ENCODE measurements at places on chromosomes 7 and 10.

DNA sequence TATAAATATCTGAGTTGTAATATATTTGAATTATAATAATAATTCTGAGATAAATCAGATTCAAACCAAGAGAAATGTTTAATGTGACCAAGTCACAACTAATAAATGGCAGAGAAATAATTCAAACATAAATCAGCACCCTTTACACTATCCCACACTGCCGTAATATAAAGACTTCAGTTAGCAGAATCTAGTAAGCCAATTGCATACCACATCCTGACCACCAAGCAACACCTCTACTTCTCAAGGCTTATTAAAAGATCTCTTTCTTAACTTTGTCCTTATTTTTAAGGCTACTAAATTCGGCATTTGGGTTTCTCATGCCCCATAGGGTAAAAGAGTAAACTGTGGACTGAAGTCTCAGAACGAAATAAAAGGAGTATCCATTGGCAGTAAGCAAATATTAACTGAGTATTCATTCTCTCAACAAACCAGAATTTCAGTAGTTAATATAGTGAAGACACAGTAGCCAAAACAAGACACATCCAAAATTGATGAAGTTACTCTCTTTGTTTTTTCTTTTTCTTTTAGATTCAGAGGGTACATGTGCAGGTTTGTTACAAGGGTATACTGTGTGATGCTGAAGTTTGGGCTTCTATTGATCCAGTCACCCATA, 14.8 kb downstream of the ACBD5 start:
- peaks cover 8% of the 10 kb centered on the region for H3K4me1 ChIP-seq
- H3K36me3 ChIP-seq = peaks cover 24% of the 10 kb centered on the region
- no peak overlapping the region for H3K4me3 ChIP-seq
- no peaks in the 10 kb centered on the region for H3K27me3 ChIP-seq

- H3K4me3 ChIP-seq = no peak overlapping the region
- peaks cover 30% of the 10 kb centered on the region for H3K4me1 ChIP-seq
- H3K27me3 ChIP-seq = peaks cover 22% of the 10 kb centered on the region
- no peaks in the 10 kb centered on the region for H3K36me3 ChIP-seq
Measured at GRCh38 chr7:107878636-107879035, 12.3 kb upstream of the DLD start.

GRCh38 chr7:2691011-2691707, 3.2 kb downstream of the AMZ1 start:
- H3K4me1 ChIP-seq = peaks cover 10% of the 10 kb centered on the region
- no peak overlapping the region for H3K4me3 ChIP-seq
- no peak overlapping the region for H3K27ac ChIP-seq
- no peak for DNase-seq
- no peaks in the 10 kb centered on the region for H3K36me3 ChIP-seq

GRCh38 chr10:129662426-129662825, 195.4 kb downstream of the MGMT start:
- no peak for DNase-seq
- no peak overlapping the region for H3K4me3 ChIP-seq
- no peaks in the 10 kb centered on the region for H3K27me3 ChIP-seq
- H3K36me3 ChIP-seq = no peaks in the 10 kb centered on the region
- no peaks in the 10 kb centered on the region for H3K4me1 ChIP-seq

- H3K27ac ChIP-seq = no peak overlapping the region
- H3K4me1 ChIP-seq = peaks cover 10% of the 10 kb centered on the region
- no peak for DNase-seq
- H3K27me3 ChIP-seq = no peaks in the 10 kb centered on the region
- H3K4me3 ChIP-seq = no peak overlapping the region
- H3K36me3 ChIP-seq = peaks cover 21% of the 10 kb centered on the region
Measured at GRCh38 chr7:44755698-44756627, 7.3 kb downstream of the ZMIZ2 start.

DNA sequence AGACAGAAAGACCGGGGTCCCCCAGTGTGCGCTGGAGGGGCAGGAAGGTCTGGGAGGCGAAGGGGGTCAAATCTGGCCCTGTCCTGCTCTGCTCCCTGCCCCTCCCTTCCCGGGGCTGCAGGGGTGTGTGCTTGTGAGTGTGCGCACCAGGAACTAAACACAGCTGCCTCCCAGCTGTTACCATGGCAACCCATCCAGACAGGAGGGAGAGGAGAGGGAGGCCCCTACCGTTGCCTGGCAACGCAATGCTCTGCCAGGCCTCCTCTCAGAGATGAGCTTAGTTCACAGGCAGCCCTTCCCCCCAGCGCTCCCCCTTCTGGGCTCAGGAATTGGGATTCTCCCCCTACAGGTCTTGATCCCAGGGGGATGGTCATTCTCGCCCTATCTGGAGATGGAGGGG, 6.1 kb downstream of the NYAP1 start:
- H3K4me1 ChIP-seq = peaks cover 11% of the 10 kb centered on the region
- H3K4me3 ChIP-seq = no peak overlapping the region
- DNase-seq = peak; percentile 33
- H3K27me3 ChIP-seq = peaks cover 16% of the 10 kb centered on the region

- H3K4me3 ChIP-seq = no peak overlapping the region
- H3K4me1 ChIP-seq = no peaks in the 10 kb centered on the region
- no peak for DNase-seq
- H3K36me3 ChIP-seq = no peaks in the 10 kb centered on the region
- no peak overlapping the region for H3K27ac ChIP-seq
Measured at GRCh38 chr10:4719036-4719435, 107.0 kb upstream of the AKR1E2 start.

DNA sequence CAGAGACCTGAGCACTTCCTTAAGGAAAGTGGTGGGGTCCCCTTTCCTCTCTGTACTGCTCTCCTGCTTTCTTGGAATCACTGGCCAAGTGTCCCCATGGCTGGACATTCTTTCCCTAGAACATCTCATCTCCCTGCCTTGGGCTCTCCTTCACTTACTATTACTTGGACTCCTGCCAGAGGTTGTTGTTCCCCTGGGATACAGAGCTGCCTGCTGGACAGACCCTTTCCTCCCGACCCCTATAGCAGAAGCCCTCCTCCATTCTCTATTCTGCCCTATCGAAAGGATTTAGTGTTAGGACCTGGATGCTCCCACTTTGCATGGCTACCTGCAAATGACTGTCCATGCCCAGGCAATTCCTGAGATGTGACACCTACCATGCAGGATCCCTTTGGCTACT, 164.3 kb upstream of the PODXL start:
- no peak overlapping the region for H3K27ac ChIP-seq
- no peak overlapping the region for H3K4me3 ChIP-seq

GRCh38 chr7:118745927-118746326, 521.4 kb downstream of the ANKRD7 start:
- H3K27me3 ChIP-seq = no peaks in the 10 kb centered on the region
- no peak overlapping the region for H3K4me3 ChIP-seq
- DNase-seq = no peak
- H3K27ac ChIP-seq = no peak overlapping the region
- no peaks in the 10 kb centered on the region for H3K36me3 ChIP-seq
- H3K4me1 ChIP-seq = no peaks in the 10 kb centered on the region

DNA sequence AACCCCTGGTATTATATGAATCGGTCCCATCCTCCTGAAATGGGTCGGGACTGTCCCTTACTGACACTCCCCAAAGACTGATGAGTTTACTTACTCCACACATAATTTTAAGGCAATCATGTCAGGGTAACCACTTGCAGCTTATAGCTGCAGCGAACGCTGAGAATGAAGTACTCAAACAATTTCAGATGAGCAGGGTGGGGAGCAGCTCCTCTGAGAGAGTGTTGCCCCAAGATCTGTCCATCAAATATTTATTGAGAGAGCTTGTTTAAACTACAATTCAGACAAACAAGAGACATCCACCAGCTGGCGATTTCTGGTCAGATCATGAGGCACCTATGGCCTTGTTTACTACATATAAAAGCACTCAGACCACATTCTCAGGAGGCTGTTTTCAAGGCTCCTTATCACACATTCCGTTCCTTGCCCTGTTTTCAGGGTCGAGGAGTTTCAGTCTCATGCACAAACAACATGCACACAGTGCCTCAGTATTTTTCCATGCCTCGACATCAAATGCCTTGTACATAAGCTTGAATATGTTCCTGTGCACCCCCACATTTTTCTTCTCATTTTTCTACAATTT, 80.1 kb downstream of the THSD7A start:
- no peak for DNase-seq
- no peak overlapping the region for H3K27ac ChIP-seq
- H3K27me3 ChIP-seq = no peaks in the 10 kb centered on the region
- no peak overlapping the region for H3K4me3 ChIP-seq
- no peaks in the 10 kb centered on the region for H3K4me1 ChIP-seq

DNA sequence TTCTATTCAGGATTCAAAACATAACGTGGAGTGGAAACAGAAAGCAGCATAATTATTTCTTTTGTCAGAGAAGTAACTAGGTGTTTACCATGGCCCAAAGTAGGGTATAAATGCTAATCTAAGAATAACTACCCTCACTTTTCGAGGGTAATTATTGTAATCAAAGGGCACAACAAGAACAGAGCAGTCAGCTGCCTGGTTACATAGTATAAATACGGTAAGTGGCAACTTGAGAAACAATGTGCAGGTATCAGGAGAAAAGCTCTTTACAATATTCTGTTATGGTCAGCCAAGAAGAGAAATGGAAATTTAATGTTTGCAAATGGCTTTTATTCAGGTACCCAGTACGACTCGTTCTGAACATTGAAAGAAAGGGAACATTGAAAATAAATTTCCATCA, 242.0 kb upstream of the NPY start:
- DNase-seq = no peak
- no peak overlapping the region for H3K27ac ChIP-seq
- H3K27me3 ChIP-seq = peaks cover 4% of the 10 kb centered on the region
- no peaks in the 10 kb centered on the region for H3K4me1 ChIP-seq

- DNase-seq = no peak
- peaks cover 31% of the 10 kb centered on the region for H3K4me1 ChIP-seq
Measured at GRCh38 chr7:43612128-43612527, 29.2 kb downstream of the STK17A start.

GRCh38 chr10:29658984-29659965, 24.5 kb upstream of the SVIL start:
- DNase-seq = peak; percentile 64
- peaks cover 30% of the 10 kb centered on the region for H3K36me3 ChIP-seq
- peaks cover 19% of the 10 kb centered on the region for H3K4me1 ChIP-seq

- H3K4me3 ChIP-seq = no peak overlapping the region
- no peak overlapping the region for H3K27ac ChIP-seq
- H3K27me3 ChIP-seq = no peaks in the 10 kb centered on the region
- no peak for DNase-seq
- H3K36me3 ChIP-seq = no peaks in the 10 kb centered on the region
- H3K4me1 ChIP-seq = peaks cover 19% of the 10 kb centered on the region
Measured at GRCh38 chr7:121406461-121406860, 10.4 kb upstream of the FAM3C start.

DNA sequence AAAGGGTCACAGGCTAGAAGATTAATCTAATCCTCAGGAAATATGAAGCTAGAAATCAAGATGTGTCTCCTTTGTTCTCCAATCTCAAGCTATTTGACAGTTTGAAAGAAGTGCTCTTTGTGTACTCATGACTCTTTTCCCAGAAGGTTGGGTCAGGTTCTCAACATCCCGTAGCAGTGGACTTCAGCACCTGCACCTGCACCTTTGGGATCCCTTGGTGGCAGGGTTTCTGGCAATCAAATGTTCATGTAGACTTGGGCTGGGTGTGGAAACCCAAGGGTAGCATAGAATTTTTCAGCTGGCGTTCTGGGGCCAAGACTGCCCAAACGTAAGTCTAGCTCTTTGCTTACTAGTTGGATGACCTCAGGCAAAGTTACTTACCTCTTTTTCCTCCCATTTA, 134.4 kb downstream of the ADRA2A start:
- H3K27me3 ChIP-seq = peaks cover 5% of the 10 kb centered on the region
- no peak for DNase-seq
- H3K4me3 ChIP-seq = no peak overlapping the region
- no peak overlapping the region for H3K27ac ChIP-seq

GRCh38 chr10:72242675-72243074, 26.6 kb upstream of the ASCC1 start:
- H3K27ac ChIP-seq = peak overlapping the region; percentile 60
- H3K36me3 ChIP-seq = peaks cover 8% of the 10 kb centered on the region
- no peak for DNase-seq
- H3K4me3 ChIP-seq = no peak overlapping the region
- H3K4me1 ChIP-seq = peaks cover 42% of the 10 kb centered on the region

DNA sequence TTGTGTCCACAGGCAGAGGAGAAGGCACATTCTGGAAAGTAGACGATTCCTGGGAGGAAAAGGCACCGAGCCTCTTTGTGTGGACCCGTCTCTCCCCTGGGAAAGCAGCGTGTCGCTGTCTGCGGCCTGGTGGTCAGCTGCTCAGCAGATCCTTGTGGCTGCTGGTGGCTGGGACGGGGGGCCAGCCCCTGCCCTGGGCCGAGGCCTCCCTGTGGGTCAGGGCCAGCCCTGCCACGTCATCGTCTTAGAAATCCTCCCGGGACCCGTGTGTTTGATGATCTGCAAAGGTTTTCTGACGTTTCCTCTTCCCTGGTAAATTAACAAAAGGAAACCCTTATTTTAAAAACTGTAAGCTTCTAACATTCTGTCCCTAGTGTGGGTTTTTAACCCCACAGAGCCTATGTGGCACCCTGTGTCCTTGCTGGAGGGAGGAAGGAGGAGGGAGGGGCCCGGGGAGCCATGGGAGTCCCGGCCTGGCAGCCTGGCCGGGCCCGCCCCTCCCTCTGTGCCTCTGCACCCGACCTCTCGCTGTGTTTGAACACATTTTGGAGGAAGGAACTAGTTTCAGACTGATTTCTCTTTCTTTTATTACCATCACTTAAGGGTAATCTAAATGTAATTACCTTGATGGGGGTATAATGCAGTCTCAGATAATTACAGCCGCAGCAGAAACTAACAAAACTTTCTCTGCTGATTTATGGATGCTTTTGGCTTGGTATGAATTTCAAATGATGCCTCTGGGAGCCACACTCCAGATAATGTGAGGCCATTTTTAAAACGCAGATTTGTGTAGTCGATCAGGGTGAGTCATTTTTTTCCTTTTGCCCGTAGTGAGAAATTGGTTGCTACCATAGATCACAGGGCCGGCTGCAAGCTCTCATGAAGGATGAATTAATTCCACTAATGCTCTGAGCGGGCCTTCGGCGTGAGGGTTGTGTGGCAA, 85.5 kb downstream of the NKX6-2 start:
- H3K4me3 ChIP-seq = no peak overlapping the region
- H3K27me3 ChIP-seq = no peaks in the 10 kb centered on the region
- peaks cover 14% of the 10 kb centered on the region for H3K36me3 ChIP-seq
- no peaks in the 10 kb centered on the region for H3K4me1 ChIP-seq

DNA sequence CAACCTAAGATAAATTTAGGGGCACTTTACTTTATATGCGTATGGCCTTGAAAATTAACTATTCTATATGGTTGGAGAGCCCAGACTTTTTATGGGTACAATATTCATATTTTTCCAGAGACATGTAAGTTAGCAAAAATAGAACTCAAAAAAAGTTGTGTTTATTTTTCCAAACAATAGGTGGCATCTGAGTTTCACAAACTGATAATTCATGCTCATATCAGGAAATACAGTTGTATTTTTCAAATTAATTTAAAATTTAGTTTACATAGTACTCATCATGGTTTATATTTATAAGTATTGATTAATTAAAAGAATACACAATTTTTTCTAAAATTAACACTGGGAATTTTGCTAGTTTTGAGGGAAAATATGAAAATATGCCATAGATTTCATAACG, 34.6 kb downstream of the ANKRD7 start:
- no peaks in the 10 kb centered on the region for H3K36me3 ChIP-seq
- H3K27ac ChIP-seq = no peak overlapping the region
- DNase-seq = no peak
- peaks cover 21% of the 10 kb centered on the region for H3K27me3 ChIP-seq
- no peaks in the 10 kb centered on the region for H3K4me1 ChIP-seq
- no peak overlapping the region for H3K4me3 ChIP-seq

GRCh38 chr10:84783386-84783785, 455.0 kb downstream of the CCSER2 start:
- H3K27me3 ChIP-seq = peaks cover 3% of the 10 kb centered on the region
- H3K4me3 ChIP-seq = no peak overlapping the region
- no peak for DNase-seq

All from activated T-helper 2 cell treated with anti-CD3 and anti-CD28 coated beads, Interferon-gamma antibody, Interleukin-2, Interleukin-4, amounts not matched to agents 10 μg/mL and 5 μg/mL and 100 μg/mL, durations not matched to agents 14 hours and 24 hours and 36 hours (primary cell).